ENCODE measurements at places on chromosomes 16 and 17.
A peak's percentile ranks its signal among the peaks of the same experiment; 100 is the strongest.

GRCh38 chr17:45123930-45124796 is 8.2 kb downstream of the PLCD3 start:
- no peak overlapping the region for H3K27ac ChIP-seq
- no peak overlapping the region for H3K4me3 ChIP-seq
- no peaks in the 10 kb centered on the region for H3K4me1 ChIP-seq
- H3K36me3 ChIP-seq, result no peaks in the 10 kb centered on the region
- peak; percentile 13 for DNase-seq

- DNase-seq, result peak; percentile 34
- no peak overlapping the region for H3K4me3 ChIP-seq
- peaks cover 5% of the 10 kb centered on the region for H3K36me3 ChIP-seq
- H3K27me3 ChIP-seq, result no peaks in the 10 kb centered on the region
- H3K4me1 ChIP-seq, result no peaks in the 10 kb centered on the region
These were observed 19.7 kb downstream of the GOSR2 start for GRCh38 chr17:46942441-46943217.

DNA sequence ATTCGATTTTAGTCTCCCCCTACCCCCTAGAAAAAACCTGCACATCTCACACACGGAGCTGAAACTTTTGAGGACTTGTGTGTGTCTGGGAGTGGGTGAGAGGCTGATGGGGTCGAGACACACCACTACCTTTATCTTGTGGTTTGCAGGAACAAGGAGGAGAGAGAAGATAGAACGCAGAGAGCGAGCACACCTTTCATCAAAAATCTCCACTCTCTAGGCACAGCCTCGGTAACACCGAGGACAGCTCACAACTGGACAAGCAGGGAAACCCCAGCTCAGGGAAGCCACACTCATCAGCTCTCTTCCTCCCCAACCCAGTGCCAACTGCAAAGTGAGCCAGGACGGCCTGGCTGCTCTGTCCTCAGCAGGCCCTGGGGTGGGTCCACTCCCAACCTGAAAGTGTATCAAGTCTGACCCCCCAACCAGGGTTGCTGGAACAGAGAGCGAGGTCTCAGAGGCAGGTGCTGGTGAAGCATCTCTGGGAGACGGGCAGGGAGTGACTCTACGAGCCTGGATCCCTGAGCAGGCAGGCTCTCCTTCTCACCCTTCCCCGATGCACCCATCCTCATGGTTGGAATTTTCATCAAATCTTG is 5.2 kb upstream of the GHDC start:
- no peaks in the 10 kb centered on the region for H3K27me3 ChIP-seq
- no peak overlapping the region for H3K27ac ChIP-seq
- no peak overlapping the region for H3K4me3 ChIP-seq
- H3K36me3 ChIP-seq, result peaks cover 2% of the 10 kb centered on the region
- peaks cover under 1% of the 10 kb centered on the region for H3K4me1 ChIP-seq

DNA sequence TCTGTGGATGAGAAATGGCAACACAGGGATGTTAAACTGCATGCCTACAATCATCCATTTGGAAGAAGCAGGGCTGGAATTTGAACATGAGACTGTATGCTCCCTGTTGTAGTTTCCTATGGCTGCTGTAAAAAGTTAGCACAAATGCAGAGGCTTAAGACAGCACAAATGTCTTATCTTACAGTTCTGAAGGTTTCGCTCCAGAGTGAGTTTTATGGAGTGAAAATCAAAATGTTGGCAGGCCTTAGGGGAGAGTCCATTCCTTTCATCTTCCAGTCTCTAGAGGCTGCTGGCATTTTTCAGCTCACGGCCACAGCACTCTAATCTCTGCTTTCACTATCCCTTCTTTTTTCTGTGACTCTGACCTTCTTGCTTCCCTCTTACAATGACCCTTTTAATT is 660.1 kb downstream of the WWOX start:
- no peaks in the 10 kb centered on the region for H3K27me3 ChIP-seq
- H3K4me1 ChIP-seq, result peaks cover 14% of the 10 kb centered on the region
